ENCODE measurements at places on chromosomes 12 and 14. TPM values are rescaled to one million over a fixed set of nuclear protein-coding genes. Genes with fewer than 3 reads are reported as not detected.

The NPFF gene
- polyA plus RNA-seq = 1.4 TPM

The ITGA5 gene
- polyA plus RNA-seq = 39.8 TPM

The TAS2R42 gene
- not detected for polyA plus RNA-seq

The BATF gene
- 0.41 TPM for polyA plus RNA-seq

The NR4A1 gene
- 52.2 TPM for polyA plus RNA-seq

The TAS2R7 gene
- polyA plus RNA-seq = not detected

The OTOGL gene
- polyA plus RNA-seq = 0.83 TPM

The CCDC196 gene
- not detected for polyA plus RNA-seq

The POU6F1 gene
- 6.2 TPM for polyA plus RNA-seq

The USP44 gene
- 2.4 TPM for polyA plus RNA-seq

The SOAT2 gene
- polyA plus RNA-seq = 1.4 TPM

The NAV3 gene
- polyA plus RNA-seq = 10.5 TPM

The BCL11B gene
- 2.3 TPM for polyA plus RNA-seq

The LRRC43 gene
- polyA plus RNA-seq = 4.5 TPM

The DIO2 gene
- 0.76 TPM for polyA plus RNA-seq

The B3GNT4 gene
- 2.5 TPM for polyA plus RNA-seq

The NELL2 gene
- polyA plus RNA-seq = 25.1 TPM

The SERPINA3 gene
- 0.14 TPM for polyA plus RNA-seq

The CHGA gene
- 0.08 TPM for polyA plus RNA-seq

The MANSC4 gene
- polyA plus RNA-seq = 0.24 TPM

The PIWIL1 gene
- 0.68 TPM for polyA plus RNA-seq
